ENCODE measurements at places on chromosomes 6 and 20.
A peak's percentile ranks its signal among the peaks of the same experiment; 100 is the strongest.

DNA sequence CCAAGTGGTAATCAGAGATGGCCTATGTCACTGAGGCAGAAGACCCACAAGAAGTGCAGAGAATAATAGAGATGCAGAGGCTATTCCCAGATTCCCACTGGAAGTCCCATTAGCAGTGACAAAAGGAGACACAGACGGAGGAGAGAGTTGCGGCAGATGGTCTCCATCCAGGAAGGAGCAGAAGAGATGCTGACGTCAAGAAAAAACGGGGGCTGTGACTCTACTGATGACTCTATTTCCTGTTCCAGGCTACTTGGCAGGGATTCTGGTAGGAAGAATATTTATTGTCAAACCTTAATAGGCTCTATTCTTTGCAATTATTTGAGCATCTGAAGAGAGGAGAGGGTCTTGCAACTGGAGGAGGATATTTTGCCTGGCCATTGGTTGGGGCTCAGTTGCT lies 246.0 kb upstream of the ECI2 start:
- H3K27me3 ChIP-seq, result peaks cover 7% of the 10 kb centered on the region
- DNase-seq, result no peak

DNA sequence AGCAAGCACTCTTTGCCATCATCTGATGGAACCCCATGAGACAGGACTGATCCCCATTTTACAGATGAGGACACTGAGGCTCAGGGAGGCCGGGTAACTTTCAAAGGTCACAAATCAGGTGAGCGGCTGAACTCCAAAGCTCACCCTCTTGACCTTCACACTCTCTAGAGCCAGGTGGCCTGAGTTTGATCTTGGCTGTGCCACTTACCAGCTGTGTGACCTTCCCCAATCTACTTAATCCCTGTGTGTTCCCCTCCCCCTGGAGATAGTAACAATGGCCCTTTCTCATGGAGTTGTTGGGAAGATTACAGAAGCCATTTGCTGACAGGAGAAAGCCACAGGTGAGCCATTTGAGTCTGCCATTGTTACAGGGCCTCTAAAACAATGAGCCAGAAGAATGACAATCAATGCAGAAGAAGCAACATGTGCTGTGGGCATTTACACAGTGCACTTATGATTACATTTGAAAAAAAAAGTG lies 34.5 kb downstream of the BMP7 start:
- no peak for DNase-seq
- H3K4me1 ChIP-seq, result no peaks in the 10 kb centered on the region
- H3K27me3 ChIP-seq, result peaks cover 36% of the 10 kb centered on the region
- H3K4me3 ChIP-seq, result no peak overlapping the region
- H3K36me3 ChIP-seq, result no peaks in the 10 kb centered on the region
- no peak overlapping the region for H3K27ac ChIP-seq

DNA sequence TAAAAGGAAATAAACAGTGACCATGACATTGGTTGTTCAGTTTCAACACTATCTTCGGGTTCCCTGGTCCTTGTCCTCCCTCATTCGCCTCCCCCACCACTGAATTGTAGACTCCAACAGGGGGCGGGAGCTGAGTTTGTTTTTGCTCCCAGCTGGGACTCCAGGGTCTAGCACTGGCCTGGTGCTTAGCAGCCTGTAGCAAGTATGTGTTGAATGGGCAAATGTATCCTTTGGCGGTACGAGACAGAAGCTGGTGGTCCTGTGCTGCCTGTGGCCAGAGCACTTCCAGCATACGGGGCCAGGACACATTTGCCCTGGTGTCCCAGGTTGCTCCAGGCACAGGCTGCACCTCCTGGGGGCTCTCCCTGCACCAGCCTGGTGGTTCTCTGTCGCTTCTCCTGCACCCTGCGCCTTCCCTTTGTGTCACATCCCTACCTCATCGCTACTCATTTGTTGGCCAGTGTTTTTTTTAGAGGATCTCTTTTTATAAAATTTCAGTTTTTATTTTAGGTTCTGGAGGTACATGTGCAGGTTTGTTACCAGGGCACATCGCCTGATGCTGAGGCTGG lies 40.1 kb downstream of the PHACTR3 start:
- H3K27me3 ChIP-seq, result no peaks in the 10 kb centered on the region
- no peak overlapping the region for H3K4me3 ChIP-seq
- H3K36me3 ChIP-seq, result no peaks in the 10 kb centered on the region

DNA sequence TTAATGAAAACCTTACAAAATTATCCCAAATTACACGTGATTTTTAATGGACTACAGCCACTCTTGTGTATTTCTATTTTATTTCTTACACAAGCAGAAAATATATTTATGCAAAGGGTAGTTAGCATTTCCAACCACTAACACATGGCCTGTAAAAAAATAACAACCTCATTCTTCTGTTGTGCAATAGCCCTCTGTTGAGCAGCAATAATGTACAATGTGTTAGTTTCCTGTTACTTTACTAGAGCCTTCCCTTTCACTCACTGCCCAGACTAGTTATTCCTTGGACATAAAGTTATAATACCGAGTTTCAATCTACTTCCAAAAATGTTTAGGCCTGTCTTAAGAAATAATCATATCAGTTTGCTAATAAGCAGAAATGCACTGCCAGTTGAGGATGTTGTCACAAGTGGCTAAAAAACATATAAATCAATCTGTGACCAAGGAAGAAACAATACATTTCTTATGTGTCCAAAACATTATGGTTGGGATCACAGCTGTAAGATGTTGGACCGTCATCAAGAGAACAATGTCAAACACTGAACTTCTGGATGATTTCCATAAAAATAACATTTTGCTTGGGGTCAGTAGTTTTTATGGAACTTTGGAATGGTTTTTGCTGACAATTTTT lies 73.6 kb upstream of the RNF146 start:
- no peaks in the 10 kb centered on the region for H3K36me3 ChIP-seq
- no peak for DNase-seq
- H3K4me1 ChIP-seq, result no peaks in the 10 kb centered on the region
- no peaks in the 10 kb centered on the region for H3K27me3 ChIP-seq
- no peak overlapping the region for H3K27ac ChIP-seq

DNA sequence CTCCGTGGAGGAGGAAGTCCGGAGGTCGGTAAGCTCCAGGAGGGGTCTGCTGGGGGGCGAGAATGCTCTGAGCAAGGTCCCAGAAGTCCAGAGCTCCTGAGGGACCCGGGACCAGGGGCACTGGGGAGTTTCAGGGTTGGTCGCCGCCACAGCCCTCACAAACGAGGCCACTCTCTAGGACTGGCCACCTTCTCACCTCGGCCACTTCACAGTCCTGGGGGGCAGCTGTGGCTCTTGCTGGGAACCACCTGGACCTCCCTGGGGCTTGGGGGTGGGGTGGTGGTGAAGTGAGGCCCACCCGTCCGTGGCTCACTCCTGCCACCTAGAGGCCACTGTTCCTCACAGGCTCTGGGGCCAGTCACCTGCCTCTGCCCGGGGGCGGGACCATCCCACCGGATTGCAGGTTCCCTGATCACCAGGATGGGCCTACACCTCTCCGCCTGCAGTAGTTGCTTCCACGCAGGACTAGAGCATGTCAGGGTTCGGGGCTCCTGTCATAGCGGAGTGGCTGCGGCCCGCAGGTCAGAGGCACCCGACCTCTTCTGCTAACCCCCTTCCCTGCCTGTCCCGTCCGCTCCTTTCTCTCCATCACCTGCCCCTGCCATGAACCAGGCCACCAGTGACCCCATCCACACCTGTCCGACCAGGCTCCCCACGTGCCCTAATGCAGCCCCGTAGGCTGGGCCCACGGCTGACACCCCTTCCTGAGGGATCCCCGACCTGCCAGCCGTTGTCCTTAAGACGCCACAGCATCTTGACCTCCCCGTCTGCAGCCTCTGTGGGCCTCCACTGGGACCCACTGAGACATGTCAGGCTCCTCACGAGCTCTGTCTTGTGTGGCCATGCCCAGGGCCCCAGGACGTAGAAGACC lies 5.1 kb upstream of the TCEA2 start:
- H3K27ac ChIP-seq, result no peak overlapping the region
- DNase-seq, result peak; percentile 86
- H3K27me3 ChIP-seq, result no peaks in the 10 kb centered on the region
- no peaks in the 10 kb centered on the region for H3K36me3 ChIP-seq
- peaks cover 34% of the 10 kb centered on the region for H3K4me1 ChIP-seq
- peak overlapping the region; percentile 39 for H3K4me3 ChIP-seq

DNA sequence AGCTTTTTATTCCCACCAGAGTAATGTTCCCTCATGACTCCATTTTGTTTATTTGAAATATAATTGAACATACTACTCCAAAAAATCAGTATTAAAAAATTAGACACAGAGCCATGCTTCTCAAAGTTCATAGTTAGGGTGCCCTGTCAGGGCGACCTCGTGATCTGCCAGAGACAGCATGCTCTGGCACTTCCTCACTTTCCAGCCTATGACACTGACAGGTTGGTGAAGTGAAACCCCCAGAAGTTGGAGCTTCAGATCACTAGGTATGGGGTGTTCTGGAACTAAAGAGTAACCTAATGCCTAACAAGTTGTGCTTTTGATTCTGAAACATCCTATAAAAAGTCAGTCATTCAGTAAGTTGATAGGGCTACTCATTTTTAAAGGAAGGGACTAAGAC lies 93.0 kb downstream of the TBC1D7 start:
- no peaks in the 10 kb centered on the region for H3K4me1 ChIP-seq
- H3K27ac ChIP-seq, result no peak overlapping the region
- no peaks in the 10 kb centered on the region for H3K27me3 ChIP-seq
- DNase-seq, result no peak
- H3K4me3 ChIP-seq, result no peak overlapping the region

DNA sequence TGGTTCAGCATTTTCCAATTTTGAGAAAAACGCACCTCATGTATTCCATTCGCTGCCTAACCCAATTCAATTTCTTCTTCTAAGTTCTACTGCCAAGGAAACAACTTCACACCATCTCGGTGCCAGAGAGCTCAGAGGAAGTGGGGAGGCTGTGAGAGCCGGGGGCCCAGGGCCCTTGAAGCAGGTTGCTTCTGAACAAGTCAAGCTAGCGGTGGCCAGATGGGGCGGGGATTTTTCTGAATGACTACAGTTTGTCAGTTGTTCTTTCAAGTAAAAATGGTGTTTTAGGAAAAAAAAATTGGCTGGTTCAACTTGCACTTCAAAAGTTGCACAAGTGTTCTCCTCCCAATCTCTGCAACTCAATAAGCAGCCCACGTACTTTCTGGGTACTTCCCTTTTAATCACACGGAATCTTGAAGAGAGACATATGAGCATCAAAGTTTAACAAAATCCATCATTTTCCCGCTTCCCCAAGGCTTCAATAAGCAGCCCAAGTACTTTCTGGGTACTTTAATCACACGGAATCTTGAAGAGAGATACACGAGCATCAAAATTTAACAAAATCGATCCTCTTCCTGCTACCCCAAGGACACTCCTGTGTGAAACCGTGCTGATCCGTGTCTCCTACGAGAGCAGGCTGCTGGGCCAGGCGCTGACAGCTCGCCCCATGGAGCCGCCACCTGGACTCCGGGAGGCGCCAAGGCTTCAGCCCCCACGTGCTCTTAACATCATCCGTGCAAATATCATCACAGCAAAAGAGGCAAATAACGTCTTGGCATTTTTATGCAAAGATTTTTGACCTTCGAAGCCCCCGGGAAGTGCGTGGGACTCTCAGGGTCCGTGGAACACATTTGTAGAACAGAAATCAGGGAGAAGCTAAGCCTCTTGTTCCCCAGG lies 186.7 kb upstream of the PDE10A start:
- no peak overlapping the region for H3K27ac ChIP-seq
- H3K36me3 ChIP-seq, result no peaks in the 10 kb centered on the region
- peaks cover 5% of the 10 kb centered on the region for H3K4me1 ChIP-seq
- DNase-seq, result no peak

Data from T-cell (primary cell).